Motor neuron (in vitro differentiated cells): ENCODE measurements at places on chromosomes 2 and 18. TPM values are rescaled to one million over a fixed set of nuclear protein-coding genes. Genes with fewer than 3 reads are reported as not detected.
A peak's percentile ranks its signal among the peaks of the same experiment; 100 is the strongest.

DNA sequence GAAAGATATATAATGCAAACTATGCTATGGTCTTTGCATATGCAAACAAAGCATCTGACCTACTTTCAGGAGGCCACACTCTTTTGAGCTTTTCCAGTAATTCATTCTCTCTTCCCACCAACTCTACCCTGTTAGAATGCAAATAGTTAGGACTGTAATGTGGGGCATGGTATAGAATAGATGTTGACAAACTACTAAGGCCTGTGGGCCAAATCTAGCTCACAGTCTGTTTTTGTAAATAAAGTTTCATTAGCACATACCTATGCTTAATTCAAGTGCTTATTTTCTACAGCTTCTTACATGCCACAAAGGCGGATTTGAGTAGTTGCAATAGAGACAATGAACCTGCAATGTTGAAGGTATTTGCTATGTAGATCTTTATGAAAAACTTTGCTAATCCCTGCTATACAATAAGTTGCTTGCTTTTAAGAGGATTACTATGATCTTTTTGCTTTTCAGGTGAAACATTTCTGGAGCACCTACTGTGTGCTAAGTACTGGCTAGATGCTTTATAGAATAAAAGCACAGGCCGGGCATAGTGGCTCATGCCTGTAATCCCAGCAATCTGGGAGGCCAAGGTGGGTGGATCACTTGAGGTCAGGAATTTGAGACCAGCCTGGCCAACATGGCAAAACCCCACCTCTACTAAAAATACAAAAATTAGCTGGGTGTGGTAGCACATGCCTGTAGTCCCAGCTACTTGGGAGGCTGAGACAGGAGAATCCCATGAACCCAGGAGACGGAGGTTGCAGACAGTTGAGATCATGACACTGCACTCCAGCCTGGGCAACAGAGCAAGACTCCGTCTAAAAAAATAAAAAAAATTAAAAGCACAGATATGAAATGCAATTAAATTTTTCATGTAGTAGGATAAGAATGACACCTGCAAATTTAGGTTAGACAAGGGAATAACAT, 267.8 kb downstream of the DPP10 start:
- ATAC-seq: no peak

- no peak for ATAC-seq
Measured at GRCh38 chr2:136034629-136035028, 49.2 kb upstream of the DARS1 start.

DNA sequence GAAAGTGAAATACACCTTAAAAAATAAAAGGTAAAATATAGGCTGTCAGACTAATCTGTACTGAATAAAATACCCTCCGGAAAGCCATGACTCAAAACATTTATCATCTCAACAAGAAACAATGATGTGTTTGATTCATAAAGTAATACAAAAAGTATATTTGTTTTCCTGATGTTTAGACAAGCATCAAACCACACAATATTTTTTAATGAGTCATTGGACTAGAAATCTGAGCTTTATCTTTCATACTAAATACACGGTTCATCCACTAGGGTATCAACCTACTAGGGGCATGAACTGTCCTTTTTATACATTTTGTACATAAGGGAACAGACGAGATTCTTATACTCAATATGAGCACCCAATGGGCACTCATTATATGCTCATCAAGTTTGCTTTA, 31.3 kb downstream of the CD226 start:
- ATAC-seq: no peak

DNA sequence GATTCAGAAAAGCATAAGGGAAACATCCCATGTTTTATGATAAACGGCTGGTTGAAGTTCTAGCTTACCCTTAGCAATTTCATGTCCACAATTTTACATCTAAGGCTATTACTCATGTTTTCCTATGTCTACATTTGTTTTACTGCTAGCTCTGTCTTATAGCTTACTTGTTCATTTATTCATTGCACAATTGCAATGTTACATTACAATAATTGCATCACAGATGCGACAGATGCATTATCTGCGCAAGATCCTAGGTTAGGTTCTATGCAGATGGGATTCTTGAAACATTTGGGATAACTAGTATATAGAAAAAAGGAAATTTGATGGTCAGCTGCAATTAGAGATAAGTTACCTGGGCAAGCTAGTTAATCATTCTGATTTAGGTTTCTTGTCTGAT, 108.4 kb downstream of the ARHGAP28 start:
- ATAC-seq: no peak

DNA sequence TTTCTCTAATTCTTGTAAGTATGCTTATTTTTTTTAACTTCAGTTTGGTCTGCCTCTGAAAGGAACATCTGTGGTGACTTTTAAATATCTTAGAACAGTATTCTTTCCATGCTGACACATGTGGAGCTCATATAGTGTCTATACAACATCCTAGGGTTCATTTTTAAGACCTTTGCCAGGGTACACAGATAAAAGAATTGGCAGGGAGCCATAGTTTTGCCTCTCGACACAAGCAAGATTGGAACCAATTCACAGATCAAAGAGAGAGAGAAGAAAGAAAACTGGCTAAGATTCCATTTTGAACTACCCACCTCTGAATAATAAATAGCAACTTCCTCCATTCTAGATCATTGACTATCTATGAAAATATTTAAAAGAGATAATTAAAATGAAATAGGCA, 142.7 kb upstream of the ST6GAL2 start:
- no peak for ATAC-seq

DNA sequence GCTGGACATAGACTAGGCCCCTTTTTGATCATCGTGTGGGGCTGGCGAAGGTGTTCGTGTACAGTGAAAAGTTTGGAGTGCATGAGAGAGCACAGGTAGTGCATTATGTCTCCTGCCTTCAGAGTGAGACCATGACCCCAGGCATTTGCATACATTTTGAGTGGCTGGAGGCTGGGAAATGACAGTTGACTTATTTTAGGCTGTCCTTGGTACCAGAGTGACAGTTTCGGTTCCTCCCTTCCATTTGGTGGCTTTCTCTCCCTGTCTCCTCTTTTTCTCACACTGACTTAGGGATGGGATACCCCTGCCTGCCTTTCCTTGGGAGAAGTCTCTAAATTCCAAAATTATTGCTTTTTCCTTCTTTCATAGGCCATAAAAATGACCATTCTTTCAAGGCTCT, 20.1 kb downstream of the SERPINB12 start:
- ATAC-seq: no peak

DNA sequence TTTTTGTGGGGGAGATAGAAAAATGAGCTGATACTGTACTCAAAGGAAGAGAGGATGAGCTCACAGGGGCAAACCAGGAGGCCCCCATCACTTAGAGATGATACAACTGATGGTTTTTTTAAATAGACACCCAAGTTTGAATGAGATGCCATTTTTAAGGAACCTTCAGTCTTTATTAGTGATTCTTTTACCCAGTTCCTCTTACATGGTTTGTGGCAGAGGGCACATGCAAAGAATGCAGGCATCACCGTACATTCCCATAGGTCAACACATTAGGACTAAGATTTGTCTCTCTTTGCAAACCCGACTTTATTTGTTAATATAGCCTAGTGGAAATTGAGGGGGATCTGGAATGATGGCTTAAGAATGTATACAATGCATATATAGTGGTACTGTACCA, 250.9 kb downstream of the ASXL3 start:
- ATAC-seq: no peak

DNA sequence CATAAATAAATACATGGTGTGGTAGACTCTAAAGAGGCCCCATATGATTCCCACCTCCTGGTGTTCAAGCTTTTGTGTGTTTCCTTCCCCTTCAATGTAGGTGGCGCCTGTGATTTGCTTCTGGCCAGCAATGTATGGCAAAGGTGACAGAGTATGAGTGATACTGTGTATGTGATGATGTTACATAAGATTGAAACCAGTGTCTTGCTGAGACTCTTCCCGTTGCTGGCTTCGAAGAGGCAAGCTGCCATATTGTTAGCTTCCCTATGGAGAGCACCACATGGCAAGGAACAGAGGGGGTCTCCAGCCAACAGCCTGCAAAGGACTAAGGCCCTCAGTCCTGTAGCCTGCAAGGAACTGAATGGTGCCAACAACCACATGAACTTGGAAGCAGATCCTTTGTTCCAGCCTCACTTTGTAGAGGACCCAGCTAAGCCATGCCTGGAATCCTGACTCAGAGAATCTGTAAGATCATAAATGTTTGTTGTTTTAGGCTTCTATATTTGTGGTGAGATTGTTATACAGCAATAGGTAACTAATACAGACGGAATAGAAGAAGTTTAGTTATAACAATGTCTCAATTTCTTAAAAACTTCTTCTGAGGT, 1.7 kb upstream of the SMAD4 start:
- no peak for ATAC-seq

DNA sequence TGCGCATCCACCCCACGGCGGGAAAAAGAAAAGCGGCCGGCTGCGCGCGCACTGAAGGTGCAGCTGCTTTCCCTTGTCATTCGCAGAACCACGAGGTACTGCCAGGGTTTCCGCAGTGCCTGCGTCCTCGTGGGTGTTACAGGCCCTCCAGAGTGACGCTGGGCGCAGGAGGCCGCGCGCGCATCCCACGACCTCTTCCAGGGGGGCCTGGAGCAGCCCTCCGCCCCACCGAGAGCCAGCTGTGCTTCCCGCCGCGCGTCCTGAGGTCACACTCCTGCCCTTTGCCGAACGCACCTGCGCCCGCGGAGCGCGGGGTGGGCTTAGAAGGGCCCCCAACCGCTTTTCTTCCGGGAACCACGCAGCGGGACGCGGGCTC, 378 bp upstream of the IAH1 start:
- no peak for ATAC-seq

DNA sequence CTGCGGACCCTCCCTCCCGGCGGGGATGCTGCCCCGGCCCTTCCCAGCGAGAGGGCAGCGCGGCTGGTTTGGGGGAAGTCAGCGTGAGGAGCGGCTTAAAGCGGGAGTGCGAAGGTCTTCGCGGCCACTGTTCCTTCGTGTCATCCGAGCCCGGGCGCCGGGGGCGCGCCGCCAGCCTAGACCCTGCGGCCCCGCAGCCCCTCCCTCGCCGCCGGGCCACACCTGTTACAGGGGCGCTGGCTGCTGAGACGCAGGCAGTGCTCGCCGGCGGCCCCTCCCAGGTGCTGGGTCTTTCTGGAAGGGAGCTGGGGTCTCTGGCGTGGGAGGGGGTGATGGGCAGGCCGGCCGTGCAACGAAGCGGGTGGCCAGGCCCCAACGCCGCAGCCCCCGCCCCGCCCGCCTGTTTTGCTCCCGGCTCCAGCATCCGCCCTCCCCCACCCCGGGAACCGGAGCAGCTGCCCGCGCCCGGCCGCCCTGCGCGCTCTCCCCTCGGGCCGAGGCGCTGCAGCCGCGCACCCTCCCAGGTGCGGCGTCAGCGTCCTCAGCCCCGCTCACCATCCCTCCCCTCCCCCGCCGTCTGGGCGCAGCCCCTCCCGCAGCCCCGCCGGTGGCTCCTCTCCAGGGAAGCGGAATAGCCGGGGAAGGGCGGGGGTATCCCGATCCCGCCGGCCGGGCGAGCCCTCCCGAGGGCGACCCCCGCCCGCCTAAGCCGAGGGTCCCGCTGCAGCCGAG, 727 bp downstream of the KIF1A start:
- ATAC-seq: peak; percentile 23

DNA sequence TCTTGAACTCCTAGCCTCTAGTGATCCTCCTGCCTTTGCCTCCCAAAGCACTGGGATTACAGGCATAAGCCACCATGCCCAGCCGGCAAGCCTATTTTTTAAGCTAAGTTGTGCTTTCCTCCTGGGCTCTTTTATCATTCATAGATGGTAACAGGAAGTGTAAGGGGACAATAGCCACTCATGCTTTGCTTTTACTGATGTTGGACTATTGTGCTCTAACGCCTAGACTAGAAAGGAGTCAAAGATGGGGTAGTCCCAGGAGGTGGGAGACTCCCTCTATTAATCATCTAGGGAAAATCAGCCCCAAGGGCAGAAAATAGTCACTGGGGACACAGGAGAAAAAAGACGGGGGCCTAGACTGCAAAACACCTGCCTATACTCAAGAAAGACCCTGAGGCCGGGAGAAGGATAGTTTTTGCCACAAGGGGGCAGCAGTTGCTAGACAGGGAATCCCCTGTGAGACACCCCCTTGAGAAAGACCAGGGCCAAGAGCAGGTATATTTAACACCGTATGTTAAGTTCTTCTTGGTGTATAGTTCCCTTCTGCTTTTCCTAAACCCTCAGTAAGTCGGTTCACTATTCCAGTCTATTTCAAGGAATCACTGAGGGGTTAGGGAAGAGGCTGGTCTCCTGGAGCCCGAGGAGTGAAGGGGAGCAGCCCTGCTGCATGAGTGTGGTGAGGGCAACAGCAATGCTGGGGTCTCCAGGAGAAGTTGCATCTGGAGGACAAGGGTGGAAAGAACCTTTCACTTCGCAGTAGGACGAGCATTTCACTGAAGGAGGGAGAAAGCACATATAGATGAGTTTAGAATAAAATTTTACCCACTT, 2.1 kb upstream of the CXCR1 start:
- peak; percentile 66 for ATAC-seq

DNA sequence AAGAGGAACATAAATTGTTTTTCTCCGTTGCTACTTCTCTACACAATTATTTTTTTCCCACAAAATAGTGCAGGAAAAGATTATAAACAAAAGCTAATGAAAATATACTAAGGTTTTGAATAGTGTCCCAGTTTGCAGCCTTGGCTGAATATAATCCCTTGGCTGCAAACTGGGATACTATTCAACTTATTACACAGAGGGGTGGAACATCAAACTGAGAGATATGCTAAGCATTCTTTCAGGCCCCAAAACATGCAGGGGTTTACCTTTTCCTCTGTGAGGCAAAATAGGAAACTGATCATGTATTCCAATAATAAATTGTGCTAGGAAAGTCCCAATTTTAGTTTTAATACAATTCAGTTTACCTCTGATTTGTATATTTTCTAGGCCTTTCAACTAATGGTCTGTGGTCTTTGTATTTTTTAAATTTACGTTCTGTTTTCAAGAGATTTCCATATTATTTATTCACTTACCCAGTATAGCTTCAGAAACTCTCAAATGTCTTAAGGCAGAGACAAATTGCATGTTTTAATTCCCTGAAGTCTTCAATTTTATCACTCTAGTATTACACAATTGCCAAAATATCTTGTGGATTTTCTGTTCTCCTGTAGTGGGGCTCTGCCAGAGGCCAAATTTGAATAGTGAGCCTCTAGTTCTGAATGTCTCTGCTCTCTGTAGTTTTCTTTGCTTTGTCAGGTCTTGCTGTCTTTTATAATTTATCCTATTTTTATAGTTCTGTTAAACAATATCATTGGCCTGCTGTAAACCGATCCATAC, 63.9 kb downstream of the PPP1R1C start:
- ATAC-seq: no peak

DNA sequence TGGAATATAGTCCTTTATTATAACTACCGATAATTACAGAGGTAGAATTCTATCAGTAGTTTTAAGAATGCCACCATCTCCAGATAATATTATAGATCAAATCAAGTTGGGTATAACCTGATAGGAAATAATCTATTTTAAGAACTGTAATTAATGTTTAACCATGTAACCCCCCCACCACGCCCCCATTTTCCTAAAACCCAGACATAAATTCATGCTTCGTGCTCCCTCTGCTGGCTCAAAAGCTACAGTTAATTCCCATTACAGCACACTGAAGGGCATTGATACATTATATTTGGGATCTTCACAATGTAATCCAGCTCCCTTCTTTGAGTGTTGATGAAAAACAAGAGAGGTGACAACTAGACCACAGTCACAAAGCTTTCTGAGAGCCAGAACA, 228.0 kb upstream of the SMAD7 start:
- ATAC-seq: no peak

- no peak for ATAC-seq
Measured at GRCh38 chr2:151391436-151391835, 18.3 kb upstream of the RIF1 start.

Gene C1GALT1C1L
- total RNA-seq: 0.66 TPM in 1 of 2 replicates, not detected in the other

Gene SKA1
- total RNA-seq: 14.7 and 16.8 TPM in 2 replicates

Gene ZNF521
- total RNA-seq: 31.0 and 37.6 TPM in 2 replicates

Gene NDC80
- 18.5 and 25.7 TPM in 2 replicates for total RNA-seq

Gene KIF5C
- 222 and 235 TPM in 2 replicates for total RNA-seq

Gene MIB1
- 60.5 and 64.1 TPM in 2 replicates for total RNA-seq
